ENCODE measurements at places on chromosomes 1 and 21.
A peak's percentile ranks its signal among the peaks of the same experiment; 100 is the strongest.

DNA sequence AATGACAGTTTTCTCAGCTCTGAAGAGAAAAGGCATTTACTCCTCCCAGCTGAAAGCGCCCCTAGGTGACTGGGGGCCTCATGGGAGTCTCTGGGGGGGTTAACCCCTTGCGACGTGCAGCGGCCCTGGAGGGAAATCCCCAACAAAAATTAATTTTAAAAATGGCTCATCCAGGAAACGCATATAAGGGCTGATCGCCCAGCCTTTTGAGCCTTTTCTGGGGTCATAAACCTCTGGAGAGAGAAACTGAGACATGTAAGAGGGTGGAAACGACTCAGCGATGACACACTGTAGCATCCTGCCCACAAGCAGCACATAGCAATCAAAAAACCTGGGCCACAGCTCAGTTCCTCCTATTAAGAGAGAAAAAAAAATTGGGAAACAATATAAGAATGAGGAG, 20.4 kb upstream of the HPDL start:
- no peak for DNase-seq

- peak; percentile 45 for DNase-seq
Observed at GRCh38 chr1:101239095-101240040, 2.5 kb downstream of the S1PR1 start.

GRCh38 chr1:2382621-2383361, 8.6 kb downstream of the MORN1 start:
- DNase-seq = no peak

- DNase-seq = no peak
Observed at GRCh38 chr1:246780264-246780663, 56.1 kb downstream of the SCCPDH start.

DNA sequence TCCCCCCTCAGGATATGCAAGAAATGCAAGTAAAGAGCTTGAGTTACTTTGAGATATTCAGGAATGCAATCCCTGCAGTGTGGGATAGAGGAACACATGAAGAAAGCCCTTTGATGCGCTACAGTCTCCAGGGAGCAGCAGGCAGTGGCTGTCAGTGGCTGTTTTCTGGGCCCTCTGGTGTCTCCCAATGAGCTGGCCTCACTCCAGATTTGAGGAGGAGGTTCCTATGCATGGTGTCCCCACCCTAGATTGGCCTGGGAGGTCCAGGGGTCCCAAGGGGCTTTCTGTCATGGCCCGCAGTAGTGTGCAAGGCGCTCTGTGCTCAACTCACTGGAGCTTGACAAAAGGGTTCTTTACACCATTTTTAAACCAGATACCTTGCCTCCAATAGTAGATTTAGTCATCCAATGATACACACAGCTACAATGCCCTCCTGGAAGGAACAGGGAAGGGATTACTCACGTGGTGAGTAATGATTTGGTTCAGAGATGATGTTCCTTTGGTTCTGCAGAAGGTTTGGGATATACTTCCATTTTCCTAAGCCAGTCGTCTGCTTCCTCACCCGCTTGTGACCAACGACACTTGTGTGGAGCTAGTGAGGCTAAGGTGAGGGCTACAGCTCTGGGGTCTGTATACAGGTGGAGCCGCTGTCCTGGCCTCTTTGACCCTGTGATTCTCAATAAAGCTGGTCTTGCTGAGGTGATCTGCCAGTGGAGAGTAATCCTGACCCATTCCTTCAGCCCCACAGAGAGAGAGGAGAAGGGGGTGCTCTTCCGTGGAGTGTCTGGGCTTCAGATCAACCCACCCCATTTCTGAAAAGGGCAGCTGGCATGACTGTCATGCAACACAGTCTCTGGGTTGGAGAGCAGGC, 6.6 kb downstream of the BATF3 start:
- no peak for DNase-seq

- DNase-seq = no peak
Observed at GRCh38 chr1:24459551-24460266, 42.9 kb upstream of the RCAN3 start.

DNA sequence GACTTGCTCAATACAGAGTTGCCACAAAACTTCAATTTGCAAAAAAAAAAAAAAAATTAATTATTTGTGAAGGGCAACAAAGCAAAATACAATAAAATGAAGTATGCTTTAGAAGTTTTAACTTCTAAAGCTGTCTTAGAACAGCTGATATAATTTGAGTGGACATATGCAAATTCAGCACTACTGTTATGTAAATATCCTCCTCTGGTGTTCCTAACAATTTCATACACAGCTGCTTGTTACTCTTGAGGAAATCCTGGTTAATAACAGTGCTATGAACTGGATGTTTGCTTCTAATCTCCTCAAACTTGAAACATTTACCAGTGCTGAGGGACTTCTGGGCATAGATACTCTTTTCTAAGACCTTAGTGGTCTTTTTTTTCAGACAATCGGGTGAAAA, 69.6 kb upstream of the COL24A1 start:
- DNase-seq = no peak

DNA sequence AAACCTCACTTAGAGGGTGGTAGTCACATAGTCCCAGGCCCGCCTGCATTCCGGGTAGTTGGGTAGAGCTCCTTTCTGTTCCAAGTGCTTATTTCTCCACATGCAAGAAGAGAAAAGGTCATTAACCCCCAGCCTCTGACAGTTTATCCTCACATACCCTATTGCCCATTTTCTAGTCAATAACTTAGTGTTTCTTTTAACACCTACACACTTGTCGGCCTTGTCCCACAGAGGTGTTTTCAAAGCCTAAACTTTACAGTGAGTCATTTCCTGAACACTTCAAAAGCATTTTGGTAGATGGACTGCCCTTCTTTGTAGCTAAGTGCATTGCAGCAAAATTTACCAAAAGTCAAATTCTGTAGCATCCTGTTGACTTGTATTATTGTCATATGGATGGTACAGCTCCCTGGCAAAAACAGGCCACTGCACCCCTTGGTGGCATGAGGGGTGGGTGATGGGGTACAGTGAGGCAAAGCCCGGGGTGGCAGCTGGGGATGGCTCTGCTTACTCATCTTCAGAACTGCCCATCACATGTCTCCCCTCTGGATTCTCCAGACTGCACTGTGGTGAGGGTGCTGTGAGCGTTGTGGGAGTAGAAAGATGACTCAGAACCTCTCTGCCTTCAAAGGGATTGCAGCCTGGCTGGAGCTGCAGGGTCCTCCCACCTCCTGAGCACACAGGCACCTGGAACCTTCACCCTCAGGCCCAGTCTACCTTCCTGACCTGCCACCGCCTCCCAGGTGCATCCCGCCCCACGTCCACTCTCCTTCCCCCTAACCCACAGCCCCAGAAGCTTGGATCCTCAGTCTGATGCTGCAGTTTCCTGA, 45.8 kb upstream of the DMRTB1 start:
- DNase-seq = peak; percentile 36

DNA sequence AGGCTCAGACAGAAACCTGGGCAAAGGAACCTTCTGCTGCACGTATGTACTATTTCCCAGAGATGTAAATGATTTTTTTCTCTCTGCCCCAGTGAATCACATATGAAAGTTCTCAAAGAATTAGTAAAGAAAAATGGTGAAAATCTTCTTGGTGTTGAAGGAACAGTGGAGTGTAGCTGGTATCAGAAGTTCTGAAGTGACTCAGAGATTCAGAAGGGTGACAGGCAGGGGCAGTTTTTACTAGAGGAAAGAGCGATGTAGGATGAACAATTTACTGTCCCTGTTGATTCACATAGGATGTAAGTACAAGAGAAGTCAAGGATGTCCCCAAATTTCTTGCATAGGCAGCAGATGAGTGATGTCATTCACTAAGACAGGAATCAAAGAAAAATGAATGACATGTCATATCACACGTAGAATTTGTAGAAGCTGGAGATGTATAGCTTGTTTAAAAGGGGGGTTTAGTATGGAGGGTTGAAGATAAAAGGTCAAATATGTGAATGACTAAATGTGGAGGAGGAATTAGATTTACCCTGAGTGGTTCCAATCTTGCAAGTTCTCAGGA, 26.4 kb downstream of the WLS start:
- DNase-seq = no peak

DNA sequence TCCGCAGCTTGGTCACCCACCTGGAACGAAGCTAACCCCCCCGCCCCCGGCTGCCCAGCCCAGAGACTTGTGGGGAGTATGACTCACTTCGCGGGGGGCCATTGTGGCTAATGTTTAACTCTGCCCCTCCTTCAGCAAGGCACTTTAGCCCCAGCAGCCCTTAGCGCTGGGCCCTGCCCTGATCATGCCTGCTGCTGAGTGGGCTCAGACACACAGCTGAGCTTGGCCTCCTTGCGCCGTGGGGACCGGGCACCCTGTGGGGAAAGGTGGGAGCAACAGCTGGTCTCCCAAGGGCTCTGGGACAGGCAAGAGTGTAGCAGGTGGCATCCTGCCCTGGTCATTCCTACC, 6.3 kb upstream of the LAD1 start:
- DNase-seq = no peak

- no peak for DNase-seq
Observed at GRCh38 chr1:3061981-3062615, 6.9 kb upstream of the PRDM16 start.

- DNase-seq = no peak
Observed at GRCh38 chr1:221919341-221919740, 177.5 kb upstream of the DUSP10 start.

DNA sequence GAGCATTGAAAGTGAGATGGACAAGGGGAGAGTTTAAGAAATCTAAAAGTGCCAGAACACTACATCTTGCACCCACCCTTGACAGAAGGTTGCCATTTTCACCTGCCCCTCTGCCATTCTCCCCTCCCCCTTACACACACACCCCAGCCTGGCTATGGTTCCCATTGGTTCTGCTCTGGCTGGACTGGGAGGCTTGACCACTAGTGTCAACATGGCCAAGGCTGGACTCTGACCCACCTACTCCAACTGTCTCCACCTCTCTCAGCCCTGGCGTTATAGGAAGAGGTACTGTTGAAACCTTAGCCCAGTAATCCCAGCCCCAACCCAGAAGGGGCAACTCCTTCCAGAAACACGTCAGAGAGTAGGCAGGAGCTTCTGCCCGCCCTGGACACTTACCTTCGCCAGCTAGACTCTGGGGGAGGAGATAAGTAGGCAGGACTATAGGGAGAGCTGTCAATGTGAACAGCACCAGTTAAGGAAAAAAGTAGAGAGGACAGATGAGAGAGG, 4.5 kb downstream of the CRTC2 start:
- no peak for DNase-seq

DNA sequence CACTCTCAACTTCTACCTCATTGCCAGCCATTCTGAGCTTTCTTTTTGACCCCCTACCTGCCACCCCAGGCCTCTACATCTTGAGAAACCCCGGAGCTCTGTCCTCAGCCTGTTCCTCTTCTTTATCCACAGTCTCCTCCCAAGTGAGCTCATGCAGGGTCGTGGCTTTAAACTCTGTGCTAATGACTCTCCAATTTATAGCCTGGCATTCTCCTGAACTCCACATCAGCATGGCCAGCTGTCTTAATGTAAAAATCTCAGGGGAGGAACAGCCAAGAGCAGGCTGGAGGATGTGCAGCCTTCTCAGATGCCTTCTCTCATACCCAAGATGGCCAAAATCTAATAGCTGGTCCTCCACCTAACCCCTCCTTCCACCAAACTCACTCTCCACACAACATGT, 84.2 kb downstream of the CCDC185 start:
- no peak for DNase-seq

DNA sequence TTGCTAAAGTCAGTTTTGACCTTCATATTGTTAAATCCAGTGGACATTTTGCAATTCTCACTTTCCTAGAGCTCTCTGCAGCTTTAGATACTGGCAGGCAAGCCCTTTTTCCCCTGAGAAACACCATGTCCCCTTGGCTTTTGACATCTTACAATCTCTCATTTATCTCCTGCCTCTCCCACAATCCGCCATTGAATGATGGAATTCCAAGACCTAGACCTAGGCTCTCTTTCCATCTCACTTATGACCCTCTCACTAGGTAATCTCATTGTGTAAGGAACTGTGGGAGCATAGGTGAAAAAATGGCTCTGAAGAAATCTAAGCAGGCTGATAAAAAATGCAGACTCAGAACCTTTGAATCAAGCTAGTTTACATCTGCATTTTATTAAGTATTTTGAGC, 2.0 kb downstream of the KYAT3 start:
- DNase-seq = no peak

DNA sequence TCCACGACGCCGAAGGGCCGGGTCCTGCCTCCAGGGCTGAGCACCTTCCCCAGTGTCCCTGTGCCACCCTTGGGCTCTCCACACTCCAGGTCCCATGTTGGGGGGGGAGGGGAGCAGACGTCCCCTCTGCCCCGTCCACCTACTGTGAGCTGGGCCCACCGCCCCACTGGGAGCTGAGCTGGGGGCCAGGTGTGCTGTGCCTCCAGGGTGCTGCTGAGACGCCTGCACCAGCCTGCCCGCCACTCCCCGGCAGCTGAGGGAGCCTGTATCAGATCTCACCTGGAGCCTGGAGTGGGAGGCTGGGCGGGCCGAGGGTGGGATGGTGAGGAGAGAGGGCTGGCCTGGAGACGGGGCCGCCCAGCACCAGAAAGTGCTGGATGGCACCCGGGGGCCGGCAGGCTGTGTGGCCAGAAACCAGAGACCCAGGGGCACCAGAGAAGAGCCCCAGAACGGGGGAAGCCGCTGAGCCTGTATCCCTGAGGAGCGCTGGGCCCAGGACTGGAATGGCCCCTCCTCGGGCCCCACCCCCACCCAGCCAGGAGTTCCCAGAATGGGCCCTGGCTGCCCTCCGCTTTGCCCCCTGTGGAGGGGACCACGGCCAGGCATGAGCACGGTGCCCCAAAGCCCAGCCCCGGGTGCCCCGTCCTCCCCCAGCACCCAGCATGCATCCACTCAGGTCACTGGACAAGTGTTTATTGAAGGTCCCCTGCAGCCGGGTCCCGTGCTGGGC, 3.4 kb downstream of the TNFRSF18 start:
- no peak for DNase-seq

DNA sequence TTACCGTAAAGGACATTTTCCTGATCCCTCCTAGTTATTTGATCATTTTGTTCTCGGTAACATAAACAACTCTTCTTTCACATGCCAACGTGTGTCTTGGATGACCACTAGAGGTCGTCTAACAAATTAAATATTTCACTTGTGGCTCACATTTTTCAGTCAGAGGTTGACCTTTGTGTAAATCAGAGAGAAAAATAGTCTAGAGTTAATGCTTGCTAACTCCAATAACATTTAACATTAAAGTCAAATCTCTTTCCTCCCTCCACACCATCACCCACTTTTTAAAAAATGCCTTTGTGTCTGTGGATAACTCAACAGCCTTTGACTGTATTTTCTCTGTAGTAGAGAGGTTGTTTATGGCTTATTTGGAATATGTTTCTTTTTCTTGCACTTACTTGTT, 220.5 kb upstream of the B3GALT2 start:
- DNase-seq = no peak

- DNase-seq = no peak
Observed at GRCh38 chr1:231814021-231814420, 187.4 kb downstream of the DISC1 start.

DNA sequence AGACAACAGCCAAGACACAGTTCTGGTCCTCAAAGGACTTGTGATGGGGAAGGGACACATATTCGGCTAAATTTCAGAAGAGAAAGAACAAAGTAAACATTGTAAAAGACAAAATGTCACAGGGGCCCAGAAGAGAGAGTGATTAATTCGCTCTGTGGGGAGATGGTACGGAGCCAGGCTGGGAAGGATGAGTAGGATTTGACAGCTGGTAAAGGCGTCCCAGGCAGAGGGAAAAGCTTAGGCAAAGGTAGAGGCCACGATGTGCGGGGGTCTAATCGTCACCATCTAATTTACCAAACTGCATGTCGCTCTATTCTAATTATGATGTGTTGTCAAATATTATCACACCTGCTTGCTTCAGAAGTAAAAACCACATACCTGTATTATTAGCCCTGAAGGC, 17.3 kb upstream of the EFNA1 start:
- DNase-seq = no peak

- no peak for DNase-seq
Observed at GRCh38 chr1:206563367-206564207, 48.7 kb downstream of the EIF2D start.

All from activated T-helper 9 cell treated with anti-CD3 and anti-CD28 coated beads, Interleukin-2, amount 50 U/mL, for 16 hours (primary cell).